Nucleus accumbens (tissue), 56 donors: ENCODE measurements at places on chromosomes 3 and 15.

- no peak for DNase-seq
Measured at GRCh38 chr3:128123156-128123537, 465 bp downstream of the RUVBL1 start.

DNA sequence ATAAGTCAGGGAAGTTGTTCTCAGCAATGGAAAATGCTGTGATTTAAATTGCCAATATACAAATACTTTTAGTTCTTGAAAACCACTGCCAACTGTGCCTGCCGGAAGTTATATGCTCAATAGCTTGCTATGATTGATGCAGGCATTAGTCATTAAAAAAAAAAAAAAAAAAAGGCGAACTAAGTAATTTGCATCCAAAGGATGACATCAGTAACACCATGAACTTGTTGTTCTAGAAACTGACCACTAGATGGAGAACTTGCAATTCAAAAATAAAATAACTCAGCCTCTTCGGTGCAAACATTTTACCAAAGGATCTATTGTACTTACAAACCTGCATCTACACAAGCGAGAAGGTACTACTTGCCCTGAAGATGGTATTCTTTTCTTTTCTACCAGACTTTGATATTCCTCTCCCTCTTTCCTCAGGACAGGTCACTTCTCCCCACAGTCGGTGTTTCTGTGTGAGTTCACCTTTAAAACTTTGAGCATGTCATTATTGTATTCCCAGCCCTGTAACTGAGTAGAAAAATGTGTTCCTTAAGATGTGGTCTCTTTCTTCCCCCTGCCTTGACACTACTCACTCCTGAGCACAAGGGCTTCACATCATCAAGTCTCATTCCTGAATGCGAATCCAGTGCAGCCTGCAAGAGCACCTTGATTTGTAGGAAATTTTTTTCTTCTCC, 115.0 kb upstream of the VEPH1 start:
- DNase-seq: no peak

GRCh38 chr3:37909067-37909911, 47.6 kb downstream of the CTDSPL start:
- DNase-seq: no peak

- DNase-seq: peak; percentile 92
Measured at GRCh38 chr15:73051807-73052652, at the start of gene NEO1. TSS of gene NEO1 (plus strand) at chr15:73052463. CDS start at chr15:73052676, 213 bp downstream.

- no peak for DNase-seq
Measured at GRCh38 chr15:80835336-80835735, 56.2 kb downstream of the CEMIP start.

DNA sequence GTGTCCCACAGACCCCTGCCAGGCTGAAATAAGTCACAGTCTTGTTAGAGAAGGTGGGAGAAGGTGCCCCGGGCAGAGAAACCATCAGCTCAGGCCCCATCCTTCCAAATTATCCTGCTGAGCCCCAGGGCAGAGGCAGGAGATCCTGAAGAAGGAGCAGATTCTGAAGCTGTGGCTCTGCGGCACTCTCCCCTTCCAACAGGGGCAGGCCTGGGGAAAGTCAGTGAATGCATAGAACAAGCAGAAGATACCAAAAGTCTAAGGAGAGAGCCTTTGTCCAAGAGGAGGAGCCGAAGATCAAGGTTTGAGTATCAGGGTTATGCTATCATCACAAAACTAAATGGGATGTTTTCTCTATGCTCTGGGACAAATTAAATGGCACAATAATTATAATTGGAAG, 249.3 kb downstream of the XXYLT1 start:
- no peak for DNase-seq

GRCh38 chr3:104519068-104519467, 847.6 kb upstream of the ALCAM start:
- DNase-seq: no peak

DNA sequence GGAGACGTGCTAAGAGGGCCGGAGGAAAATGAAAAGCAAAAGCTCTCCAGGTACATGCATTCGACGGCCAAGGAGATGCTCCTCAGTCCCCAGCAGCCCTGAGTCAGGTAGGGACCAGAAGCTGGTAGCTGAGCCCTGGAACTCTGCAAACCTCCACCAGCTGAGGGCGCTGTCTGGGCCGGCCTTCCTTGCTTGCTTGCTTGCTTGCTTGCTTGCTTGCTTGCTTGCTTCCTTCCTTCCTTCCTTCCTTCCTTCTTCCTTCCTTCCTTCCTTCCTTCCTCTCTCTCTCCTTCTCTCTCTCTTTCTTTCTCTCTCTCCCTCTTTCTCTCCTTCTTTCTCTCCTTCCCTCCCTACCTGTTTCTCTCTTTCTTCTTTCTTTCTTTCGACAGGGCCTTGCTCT, 94.6 kb upstream of the RASGRF1 start:
- no peak for DNase-seq

GRCh38 chr3:143188881-143189280, 69.3 kb downstream of the CHST2 start:
- no peak for DNase-seq

- no peak for DNase-seq
Measured at GRCh38 chr3:31043184-31043819, 148.8 kb upstream of the GADL1 start.

DNA sequence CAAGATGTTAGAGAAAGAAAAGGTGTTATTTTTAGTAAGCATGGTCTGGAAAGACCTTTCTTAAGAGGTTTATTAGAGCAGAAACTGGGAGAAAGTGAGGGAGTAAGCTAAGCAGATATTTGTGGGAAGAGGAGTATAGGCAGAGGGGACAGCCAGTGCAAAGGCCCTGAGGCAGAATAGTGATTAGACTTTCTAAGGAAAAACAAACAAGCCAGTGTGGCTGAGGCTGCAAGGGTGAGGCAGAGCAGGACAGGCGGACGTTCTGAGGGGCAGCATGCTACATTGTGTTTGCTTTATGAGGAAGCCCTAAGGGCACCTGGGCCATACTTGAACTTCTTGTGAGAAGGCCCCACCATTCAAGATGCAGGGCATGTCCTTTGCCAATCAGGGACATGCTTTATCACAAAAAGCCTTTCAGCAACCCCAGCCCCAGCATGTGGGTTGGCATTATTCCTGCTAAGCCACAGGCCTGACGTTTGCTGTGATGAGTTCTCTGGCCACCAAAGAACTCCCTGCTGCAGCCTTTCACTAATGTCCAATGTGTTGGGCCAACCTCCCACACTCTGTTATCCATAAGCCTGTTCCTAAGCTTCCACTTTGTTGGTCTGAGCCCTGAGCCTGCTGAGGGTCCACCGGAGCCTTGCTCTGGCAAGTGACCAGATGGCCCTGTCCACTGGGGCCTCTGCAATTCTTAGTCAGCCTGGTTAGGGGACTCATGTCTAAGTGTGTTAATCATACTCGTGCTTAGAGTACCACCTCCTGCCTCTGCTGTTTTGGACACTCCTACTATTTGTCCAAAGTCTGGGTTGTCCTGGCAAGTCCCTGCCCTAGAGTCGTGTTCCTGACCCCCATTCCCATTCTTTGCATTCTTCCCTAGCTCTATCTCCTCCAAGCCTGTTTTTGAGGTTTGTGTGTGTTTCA, 209.9 kb upstream of the CTNNB1 start:
- no peak for DNase-seq

GRCh38 chr15:69080295-69081248, 66.1 kb downstream of the NOX5 start:
- DNase-seq: no peak

GRCh38 chr3:73259291-73259690, 197.8 kb downstream of the EBLN2 start:
- DNase-seq: no peak

GRCh38 chr3:46887980-46888494, 10.5 kb downstream of the PTH1R start:
- no peak for DNase-seq

GRCh38 chr15:34900748-34901147, 68.8 kb downstream of the AQR start:
- DNase-seq: no peak

DNA sequence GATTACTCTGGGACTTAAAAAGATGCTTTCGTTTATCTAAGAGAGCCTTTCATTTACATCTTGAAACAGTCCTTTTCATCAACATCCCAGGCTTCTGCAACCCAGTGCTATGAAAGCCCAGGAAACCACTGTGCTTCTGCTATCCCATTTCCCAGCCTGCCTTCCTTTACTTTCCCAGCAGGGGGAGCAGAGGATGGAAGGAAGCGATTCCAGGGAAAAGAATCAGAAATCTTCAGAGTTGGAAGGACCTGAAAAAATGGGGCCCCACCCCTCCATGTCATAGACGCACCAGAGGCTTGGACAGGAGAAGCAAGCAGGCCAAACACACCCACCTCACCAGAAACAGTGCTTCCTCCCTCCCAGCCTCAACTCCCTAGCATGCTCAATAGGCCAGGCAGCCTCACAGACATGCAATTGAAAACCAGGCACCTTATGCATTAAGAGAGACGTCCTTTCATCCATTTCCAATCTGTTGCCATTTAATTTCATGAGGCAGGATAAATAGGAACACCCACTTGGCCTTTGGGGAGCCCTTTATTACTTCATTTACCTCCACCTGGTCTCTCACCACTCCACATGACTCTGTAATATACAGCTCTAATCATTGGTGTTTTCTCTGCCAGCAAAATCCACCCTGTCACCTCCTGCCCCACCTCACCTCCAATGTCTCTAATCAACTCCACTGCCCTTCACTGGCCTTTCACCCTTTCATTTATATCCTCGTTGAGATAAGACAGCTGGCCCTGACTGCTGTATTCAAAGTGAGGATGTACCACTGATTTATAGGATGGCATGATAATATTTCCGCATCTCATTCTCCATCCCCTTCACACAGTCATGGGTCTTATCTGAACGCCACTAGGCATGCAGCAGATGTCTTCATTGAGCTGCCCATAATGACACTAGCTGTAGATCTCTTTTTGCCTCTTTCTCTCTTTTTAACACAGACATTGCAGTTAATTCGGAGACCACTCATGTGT, 583.9 kb downstream of the NTRK3 start:
- no peak for DNase-seq

- DNase-seq: no peak
Measured at GRCh38 chr3:125025642-125026041, 30.2 kb downstream of the HEG1 start.

DNA sequence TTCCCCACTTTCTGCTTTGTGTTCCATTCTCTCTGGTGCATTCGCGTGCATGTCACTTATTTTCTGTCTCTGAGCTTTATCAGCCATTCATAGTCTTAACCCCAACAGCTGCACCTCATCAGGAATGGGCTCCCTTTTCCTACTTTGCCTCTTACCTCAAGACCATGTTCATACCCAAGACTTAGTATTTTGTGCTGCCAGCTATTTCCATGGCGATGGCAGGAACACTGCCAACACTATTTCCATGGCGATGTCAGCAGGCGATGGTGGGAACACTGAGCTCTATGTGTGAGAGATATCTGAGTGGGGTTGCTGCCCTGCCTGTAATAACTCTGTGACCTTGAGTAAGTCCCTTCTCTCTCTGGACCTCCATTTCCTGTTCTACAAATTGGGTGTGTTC, 5.5 kb downstream of the ZNF35 start:
- DNase-seq: no peak

DNA sequence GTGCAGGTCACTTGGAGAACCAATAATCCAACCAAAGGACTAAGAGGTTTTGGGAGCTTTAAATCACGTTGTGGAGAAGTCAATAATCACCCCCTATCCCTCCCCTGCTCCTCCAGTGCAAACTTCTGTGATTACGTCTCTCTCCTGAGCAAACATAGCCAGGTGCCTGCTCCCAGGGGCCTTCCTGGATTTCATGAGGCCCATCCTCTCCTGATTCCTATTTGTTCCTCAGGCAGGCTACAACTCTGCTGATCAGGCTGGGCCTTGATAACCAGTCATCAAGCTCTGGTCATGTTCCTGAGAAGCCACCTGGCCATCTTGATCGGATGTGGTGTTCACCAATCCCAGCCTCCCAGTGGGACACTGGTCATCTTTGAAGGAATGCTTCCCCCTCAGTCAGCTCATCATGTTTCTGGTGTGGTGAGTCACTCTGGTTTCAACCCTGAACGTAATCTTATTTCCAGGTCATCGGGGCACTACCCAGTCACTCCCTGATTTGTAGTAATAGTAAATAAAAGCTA, 2.9 kb upstream of the ZNF710 start:
- no peak for DNase-seq

GRCh38 chr3:12420393-12420792, 63.9 kb upstream of the TSEN2 start:
- no peak for DNase-seq

GRCh38 chr15:29522373-29523276, 253.0 kb upstream of the NSMCE3 start:
- no peak for DNase-seq

- DNase-seq: no peak
Measured at GRCh38 chr15:49827311-49827710, 206.5 kb downstream of the DTWD1 start.

GRCh38 chr15:96359616-96360521, 29.4 kb downstream of the NR2F2 start:
- DNase-seq: no peak

DNA sequence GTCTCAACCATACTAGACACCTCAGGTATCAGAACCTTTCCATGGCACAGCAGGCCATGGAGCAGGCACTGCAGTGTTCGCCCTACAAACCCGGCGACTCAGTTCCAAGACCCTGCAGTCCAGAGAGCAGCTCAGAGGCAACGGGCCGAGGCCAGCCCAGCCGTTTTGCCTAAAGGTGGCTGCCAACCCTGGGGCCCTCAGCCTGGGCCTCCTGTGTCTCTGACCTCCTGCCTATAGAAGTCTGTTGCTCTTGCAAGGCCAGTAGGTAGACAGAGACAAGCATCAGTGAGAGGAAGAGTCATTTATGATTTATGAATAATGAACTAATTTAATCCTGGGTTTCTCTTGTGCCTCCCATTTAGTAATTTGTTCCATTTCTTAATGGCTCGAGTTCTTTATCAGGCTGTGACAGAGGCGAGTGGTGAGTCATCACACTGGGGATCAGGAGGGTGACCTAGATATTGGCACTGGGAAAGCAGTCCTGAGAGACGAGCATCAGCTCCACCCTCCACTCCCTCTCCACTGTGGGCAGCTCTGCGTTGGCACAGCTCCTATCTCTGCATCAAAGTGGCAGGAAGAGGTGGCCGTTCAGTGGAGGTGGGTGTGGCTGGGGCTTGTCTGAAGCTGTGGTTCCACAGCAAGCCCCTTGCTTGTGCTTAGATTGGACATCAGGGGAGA, 79.8 kb downstream of the ABHD5 start:
- DNase-seq: no peak

DNA sequence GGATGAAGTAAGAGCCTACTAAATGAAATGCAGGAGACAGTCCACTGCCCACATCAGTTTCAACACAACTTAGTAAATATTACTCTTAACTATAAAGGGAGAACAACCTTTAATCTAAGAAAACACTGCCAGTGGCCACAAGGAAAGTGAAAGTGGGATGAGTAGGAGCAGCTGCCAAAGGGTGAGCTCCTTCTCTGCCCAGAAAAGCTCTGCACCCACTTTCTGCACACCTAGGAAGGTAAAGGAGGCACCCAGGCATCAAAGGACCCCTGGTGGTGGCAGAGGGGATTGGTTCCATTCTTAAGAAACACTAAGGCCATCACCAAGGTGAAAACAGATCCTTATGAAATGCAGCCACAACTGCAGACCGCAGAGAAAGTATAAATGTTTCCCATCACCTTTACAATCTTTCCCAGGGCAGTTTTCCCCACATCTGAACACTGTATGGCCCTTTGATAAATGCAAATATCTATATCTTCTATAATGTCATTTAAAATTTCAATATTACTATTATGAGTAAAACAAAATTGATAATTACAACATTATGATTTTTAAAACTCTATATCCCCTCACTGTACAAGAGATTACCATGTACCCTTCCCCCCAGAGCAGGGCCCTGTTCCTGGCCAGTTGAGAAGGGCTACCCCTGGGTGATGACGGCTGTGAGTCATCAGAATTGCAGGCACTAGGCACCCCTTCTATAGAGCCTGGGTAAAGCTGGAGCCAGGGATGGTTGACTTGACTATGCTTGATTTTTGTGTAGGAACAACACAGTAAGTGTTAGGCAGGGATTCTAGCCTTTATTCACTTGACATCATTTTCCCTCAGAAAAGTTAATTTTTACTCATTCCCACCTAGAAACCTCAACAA, 92.0 kb downstream of the SNRK start:
- no peak for DNase-seq
